Activated CD4-positive, alpha-beta T cell treated with anti-CD3 and anti-CD28 coated beads for 4 hours (primary cell): ENCODE measurements at places on chromosomes 6 and 20.
A peak's percentile ranks its signal among the peaks of the same experiment; 100 is the strongest.

DNA sequence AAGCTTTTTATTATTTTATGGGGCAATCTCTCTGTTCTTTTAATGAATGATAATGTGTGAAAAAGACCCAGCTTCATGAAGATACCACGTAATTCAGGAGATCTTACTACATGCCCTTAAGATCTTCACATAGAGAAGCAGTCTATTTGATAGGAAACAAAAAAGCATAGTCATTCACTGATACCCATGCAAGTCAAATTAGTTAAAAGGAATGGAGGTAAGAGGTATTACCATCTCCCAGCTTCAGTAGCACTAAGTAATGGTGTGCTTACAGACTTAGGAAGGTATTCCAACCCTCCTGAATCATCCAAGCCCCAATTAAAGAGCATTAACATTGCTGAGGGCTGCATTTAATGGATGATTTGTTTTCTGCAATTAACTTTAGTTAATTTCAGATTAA, 364.7 kb downstream of the SYNE1 start:
- DNase-seq, result no peak

DNA sequence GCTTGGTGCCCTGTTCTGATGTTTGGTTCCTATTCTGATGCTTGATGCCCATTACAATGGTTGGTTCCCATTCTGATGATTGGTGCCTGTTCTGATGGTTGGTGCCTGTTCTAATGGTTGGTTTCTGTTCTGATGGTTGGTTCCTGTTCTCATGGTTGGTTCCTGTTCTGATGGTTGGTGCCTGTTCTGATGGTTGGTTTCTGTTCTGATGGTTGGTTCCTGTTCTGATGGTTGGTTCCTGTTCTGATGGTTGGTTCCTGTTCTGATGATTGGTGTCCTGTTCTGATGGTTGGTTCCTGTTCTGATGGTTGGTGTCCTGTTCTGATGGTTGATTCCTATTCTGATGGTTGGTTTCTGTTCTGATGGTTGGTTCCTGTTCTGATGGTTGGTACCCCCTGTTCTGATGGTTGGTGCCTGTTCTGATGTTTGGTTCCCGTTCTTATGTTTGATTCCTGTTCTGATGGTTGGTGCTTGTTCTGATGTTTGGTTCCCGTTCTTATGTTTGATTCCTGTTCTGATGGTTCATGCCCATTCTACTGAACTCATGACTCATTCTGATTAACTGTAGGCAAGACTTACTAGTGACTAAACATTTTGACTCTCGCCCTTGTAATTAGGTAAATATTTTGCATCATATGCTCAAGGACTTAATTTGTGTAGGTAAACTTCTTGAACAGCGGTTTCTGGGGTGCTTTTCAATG, 146.2 kb downstream of the DLL1 start:
- no peak for DNase-seq

DNA sequence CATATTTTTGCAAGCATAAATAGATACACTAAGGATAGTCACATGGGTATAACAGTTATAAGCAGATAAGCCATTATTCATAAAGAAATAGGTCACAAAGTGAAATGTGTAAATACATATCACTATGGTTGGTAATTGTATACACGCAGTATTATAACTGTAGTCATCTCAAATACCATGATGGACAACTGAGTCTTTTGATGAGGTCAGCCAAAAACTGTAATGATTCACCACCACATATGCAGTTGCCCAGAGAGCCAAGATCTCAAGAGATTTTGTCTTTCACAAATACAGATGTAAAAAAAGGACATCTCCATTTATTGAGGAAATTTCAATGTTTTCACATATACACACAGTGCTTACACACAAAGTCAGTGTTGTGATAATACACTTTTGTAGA, 28.3 kb downstream of the ZNF292 start:
- DNase-seq, result no peak

- DNase-seq, result no peak
Measured at GRCh38 chr6:149259753-149260152, 57.8 kb upstream of the TAB2 start.

DNA sequence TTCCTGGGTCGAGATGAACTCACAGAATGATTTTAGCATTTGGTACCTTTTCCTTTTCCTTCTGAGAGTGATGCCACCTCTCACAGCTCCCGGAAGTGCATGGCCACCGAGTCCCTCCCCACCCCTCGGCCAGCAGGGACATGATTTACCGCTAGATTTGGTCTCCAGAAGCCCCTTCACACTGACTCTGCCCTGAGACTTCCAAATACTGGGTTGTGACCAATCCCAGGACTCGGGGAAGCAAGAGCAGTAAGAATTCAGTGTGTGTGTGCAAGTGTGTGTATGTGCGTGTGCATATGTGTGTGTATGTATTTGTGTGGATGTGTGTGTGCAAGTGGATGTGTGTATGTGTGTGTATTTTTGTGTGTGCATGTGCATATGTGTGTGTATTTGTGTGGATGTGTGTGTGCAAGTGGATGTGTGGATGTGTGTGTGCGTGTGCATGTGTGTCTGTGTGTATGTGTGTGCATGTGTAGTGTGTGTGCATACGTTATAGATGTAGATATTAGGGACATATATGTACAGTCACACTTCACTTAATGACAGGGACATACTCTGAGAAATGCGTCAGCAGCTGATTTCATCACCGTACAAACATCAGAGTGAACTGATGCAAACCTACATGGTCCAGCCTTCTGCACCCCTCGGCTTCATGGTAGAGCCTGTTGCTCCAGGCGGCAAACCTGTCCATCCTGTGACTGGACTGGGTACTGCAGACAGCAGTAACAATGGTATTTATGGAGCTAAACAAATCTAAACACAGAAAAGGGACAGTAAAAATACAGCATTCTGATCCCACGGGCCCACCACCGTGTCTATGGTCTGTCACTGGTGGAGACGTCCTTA, 374.5 kb downstream of the TAF4 start:
- no peak for DNase-seq

GRCh38 chr6:157059781-157060180, 263.5 kb downstream of the TMEM242 start:
- no peak for DNase-seq

DNA sequence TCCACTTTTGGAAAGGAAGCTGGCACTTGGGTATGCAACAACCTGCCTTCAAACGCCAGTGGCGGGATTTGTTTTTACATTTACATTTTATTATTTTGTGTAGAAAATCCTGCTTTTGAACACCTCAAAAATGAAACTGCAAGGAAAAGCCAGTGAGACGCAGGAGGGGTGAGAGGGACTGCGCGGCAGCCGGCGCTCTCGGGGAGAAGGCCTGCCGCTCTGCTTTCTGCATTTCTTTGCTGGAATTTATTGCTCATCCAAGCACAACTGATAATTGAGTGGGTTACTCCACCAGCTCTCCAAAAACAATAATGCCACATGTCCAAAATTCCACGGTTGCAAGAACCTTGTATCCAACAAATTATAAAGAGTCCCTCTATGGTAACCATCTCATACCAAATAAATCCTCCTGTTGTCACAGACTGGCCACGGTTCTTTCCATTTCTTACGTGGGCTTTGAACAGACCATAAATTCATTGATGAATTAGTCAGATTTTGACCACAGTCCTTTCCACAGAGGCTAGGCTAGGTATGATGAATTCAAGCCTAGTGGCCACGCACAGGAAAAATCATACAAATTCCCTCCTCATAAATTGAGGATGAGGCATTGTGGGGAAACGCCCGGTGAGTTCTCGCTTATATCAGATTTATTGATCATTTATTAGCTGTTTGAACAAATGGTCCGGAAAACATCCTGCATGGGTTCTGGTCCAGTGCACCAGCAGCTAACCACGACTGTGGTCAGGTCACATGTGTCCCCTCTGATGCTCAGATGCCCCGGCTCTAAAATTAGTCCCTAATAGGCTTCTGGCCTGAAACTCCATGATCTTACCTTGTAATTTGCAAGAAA, 31.6 kb upstream of the FOXC1 start:
- DNase-seq, result no peak

DNA sequence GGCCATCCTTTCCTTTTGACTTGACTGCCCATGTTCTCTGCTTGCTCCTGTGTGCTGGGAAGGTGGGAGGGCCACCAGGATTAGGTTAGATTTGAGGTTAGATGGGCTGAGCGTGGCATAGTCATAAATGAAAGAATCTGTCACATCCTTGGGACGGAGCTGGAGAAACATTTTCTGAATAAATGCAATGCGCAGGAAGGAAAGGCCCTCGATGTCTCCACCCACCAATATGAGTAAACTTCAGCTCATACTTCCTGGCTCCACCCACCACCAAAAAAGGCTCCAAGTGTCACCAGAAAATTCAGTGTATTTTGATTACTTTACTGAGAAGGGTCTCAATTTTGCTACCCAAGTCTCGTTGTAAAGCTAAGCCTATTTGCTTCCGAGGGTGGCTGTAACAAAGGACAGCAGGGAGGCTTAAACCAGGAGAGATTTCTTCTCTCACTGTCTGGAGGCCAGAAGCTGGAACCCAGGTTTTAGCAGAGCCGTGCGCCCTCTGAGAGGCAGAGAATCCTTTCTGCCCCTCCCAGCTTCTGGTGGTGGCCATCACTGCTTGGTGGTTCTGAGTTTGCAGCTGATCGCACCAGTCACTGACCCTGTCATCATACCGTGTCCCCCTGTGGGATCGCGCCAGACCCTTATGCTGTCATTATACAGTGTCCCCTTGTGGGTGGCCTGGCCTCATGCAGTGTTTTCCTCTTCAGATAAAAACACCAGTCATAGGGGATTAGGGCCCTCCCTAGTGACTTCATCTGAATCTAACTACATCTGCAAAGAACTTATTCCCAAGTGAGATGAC, 137.8 kb downstream of the TTLL2 start:
- no peak for DNase-seq

DNA sequence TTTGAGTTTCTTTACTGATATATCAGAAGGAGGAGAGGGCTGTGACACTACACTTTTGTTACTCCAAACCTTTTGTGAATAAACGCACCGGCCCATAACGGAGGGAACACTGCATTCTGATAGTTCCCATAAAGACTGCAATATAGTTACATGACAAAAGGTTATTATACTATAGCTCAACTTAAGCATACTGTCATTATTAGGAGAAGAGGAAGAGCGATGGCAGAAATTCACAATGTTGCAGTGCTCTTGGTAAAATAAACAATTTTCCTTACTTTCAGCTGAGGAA, 2.3 kb upstream of the PDE10A start:
- no peak for DNase-seq

DNA sequence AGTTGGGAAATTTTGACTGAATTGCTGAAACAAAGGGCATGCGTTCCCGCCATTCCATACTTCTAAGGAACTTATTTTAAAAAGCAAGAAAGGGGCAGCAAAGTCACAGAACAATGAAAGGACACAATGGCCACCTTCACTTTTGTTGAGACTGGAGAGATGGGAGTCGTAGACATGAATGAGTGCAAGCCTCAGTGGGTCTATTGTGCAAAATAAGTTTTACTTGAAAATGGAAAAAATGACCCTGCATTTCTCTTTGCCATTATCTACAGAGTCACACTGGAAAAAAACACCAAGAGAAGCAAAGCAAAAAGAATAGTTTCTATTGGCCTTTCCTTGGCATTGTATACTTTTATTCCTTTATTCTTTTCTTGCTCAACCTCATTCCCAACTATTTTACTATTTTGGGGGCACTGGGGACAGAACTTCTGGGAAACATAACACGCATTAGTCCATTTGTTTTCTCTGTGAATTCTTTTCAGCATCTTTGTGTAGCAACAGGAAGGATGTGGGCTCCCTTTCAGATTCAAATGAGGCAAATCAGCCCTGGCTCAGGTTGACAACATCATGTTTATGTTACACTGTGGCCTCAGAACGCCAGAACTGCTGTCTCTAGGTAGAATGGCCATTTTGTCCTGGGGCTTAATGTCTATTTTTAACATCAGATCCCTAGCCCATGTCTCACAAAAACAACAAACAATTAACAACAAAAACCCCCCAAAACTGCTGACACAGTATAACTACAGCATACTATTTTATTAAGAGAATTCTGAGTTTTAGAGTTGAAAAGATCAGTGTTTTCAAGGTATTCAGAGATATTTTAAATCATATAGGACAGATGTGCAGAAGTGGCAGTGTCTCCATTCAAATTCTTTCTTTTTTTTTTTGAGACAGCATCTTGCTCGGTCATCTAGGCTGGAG, 122.2 kb downstream of the FYN start:
- peak; percentile 55 for DNase-seq

GRCh38 chr6:142868917-142869316, 76.1 kb downstream of the HIVEP2 start:
- no peak for DNase-seq

DNA sequence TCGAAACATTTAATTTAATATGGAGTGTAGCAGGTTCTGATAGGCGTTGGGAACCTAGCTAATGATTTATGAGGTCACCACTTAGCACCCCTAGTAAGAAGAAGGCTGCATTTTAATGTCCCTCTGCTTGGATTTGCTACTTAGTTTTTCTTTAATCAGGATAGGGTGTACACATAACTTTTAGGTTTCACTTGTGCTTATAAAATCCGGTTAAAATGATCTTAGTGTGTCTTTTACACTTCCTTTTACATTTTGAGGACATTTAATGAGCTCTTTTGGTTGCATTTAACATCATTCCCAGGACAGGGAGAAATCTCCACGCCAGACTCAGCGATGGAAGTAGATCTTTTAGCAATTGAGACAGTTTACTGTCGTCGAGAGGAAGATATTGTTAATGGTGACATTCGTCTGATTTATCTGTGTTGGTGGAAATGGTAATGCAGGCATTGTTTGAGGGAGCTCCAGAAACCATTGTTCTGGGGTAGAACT, 5.6 kb downstream of the TFAP2A start:
- DNase-seq, result no peak

DNA sequence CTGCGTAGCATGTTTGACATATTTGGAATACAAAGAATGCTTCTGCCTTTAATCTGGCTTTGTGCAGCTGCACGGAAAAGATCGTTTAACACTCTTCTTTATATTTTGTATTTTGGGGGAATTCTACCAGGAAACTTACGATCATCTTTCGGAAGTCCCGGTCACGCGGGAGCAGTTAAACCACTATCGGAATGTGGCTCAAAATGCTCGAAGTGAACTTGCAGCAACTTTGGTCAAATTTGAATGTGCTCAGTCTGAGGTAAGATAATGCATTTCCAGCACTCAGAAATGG, 42.3 kb downstream of the CCDC170 start:
- no peak for DNase-seq

DNA sequence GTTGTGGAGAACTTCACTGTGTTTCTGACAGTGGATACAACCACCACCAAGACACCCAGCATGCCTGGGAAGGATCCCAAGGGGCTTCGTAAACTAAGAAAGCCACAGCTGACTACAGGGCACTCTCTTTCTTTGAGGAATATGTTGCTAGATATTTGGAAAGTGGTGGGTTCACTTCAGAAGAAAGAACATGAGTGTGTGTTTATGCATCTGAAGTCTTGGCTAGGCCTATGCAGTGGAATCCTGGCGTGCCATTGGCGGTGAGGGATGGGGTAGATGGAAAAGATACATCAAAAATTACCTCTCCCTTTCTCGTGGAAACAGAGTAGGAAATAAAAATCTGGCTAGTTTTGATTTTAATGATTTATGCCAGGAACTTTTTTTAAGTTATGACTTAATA, 187.7 kb downstream of the PDE7B start:
- DNase-seq, result no peak
